ENCODE measurements at places on chromosomes 13 and 19. TPM values are rescaled to one million over a fixed set of nuclear protein-coding genes. Genes with fewer than 3 reads are reported as not detected.
A peak's percentile ranks its signal among the peaks of the same experiment; 100 is the strongest.

DNA sequence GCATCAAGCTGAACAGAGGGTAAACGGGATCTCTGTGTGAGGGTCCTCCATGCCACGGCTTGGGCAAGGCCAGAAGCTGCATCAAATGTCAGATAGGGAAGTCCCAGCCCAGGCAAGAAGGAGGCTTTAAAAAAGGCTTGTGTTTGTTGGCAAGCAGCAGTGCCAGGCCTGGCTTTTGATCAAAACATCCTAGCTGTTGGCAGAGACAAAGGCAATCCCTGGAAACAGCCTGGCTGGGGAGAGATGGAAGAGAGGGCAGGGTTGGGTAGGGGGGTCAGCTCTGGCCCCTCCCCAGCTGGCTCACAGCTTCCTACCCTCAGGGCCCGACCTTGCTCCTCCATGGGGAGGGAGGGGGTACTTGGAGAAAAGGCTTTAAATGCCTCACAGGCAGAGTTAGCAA is 61.8 kb upstream of the KCTD15 start:
- DNase-seq, result no peak

DNA sequence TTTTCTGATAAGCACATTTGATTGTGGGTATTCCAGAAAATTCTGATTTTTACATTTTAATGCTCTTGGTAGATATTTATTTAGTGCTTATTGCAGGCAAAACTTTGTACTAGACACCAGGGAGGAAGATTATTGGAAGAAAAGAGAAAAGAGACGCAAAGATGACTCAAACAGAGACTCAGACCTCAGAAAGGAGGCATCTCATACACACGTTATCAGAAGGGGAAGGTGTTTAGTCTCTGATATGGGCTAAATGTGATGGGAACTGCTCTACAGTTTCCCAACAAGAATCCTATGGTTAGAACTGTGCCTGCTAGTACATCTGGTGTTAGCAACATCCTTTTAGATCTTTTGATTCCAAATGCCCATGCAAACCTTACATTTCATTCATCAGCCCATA is 245.6 kb downstream of the KLF5 start:
- no peak for DNase-seq

GRCh38 chr13:85565652-85566051 is 233.6 kb downstream of the SLITRK6 start:
- peak; percentile 11 for DNase-seq

- no peak for DNase-seq
Measured at GRCh38 chr19:5951338-5951861, 26.5 kb downstream of the RANBP3 start.

GRCh38 chr13:32594157-32594738 is 8.0 kb downstream of the PDS5B start:
- peak; percentile 58 for DNase-seq

GRCh38 chr13:75318138-75318833 is 163.7 kb downstream of the TBC1D4 start:
- DNase-seq, result no peak

- peak; percentile 19 for DNase-seq
Measured at GRCh38 chr19:35592226-35592625, 6.3 kb downstream of the PMIS2 start.

GRCh38 chr13:66859934-66860877 is 369.9 kb downstream of the PCDH9 start:
- no peak for DNase-seq

DNA sequence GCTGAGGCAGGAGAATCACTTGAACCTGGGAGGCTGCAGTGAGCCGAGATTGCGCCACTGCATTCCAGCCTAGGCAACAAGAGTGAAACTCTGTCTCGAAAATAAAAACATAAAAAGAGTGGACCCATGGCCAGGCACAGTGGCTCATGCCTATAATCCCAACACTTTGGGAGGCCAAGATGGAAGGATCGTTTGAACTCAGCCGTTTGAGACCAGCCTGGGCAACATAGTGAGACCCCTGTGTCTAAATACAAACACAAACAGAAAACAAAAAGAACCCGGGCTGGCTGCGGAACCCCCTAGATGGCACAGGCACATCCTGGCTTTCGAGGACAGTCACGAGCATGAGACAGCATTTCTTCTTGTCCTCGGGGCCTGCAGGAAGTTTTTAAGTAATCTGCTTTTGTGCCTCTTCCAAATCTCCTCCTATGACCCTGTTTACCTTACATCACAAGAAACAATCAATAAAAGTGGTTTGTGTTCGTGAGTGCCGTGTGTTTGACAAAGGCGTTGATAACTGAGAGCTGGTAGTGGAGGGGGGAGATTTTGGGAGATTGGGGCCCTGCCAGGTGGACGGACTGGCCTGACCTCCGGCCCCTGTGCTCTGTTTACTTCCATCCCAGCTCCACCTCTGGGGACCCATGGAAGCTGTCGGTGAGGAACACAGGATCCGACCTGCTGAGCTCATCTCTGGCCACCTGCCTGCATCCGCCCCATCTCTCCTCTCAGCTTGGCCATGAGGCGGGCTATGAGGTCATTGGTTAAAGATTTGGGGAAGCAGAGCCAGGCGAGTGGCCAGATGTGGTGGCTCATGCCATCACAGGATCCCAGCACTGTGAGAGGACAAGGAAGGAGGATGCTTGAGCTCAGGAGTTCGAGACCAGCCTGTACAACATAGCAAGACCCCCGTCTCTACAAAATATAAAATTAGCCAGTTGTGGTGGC is 5.9 kb upstream of the GDF15 start:
- peak; percentile 96 for DNase-seq

- no peak for DNase-seq
Measured at GRCh38 chr13:106178816-106179215, 356.6 kb downstream of the EFNB2 start.

DNA sequence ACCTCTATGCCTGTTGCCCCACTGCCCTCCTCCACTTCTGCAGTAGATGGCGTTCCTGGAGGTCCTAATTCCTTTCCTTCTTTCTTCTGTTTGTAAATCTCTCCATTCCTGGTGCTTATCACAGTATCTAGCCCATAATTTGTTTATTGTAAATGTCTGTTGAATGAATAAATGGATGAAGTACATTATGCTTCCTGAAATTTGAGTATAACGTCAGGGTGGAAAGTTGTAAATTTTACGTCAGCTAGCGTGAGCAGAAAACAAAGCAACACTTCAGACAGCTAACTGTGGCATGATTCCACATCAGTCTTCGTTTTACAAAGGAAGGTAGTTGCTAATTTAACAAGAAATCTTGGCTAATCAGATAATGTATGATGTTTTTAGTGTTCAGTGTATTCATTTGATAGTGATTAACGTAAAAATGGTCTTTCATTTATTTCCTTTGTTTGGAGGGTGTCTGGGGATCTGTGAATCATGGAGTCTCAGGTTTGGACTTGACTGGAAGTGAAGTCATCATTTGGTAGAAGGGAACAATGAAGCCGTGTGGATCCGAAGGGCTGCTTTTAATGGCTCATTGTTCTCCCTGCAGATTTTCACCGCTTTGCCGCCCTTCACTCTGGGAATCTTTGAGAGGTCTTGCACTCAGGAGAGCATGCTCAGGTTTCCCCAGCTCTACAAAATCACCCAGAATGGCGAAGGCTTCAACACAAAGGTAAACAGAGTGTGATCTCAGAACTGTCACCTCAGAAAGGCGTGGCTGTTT is 215.1 kb downstream of the SHISA2 start:
- no peak for DNase-seq

DNA sequence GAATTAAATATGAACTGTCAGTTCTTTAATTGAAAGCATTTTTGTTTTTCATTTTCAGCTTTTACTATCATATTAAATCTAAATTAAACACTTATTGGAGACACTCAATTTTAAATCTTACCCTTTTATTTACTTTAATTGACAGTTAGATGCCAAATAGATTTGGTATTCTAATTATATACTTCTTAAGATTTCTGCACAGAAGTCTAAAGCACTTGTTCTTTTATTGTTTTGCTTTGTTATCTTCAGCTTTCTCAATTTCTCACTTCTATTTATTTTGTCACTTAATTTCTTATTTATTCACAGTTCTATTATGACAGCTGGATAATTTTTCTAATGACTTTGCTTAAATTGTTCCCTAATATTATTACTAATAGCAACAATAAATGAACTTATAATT is 1397.3 kb upstream of the MIR17HG start:
- DNase-seq, result no peak

DNA sequence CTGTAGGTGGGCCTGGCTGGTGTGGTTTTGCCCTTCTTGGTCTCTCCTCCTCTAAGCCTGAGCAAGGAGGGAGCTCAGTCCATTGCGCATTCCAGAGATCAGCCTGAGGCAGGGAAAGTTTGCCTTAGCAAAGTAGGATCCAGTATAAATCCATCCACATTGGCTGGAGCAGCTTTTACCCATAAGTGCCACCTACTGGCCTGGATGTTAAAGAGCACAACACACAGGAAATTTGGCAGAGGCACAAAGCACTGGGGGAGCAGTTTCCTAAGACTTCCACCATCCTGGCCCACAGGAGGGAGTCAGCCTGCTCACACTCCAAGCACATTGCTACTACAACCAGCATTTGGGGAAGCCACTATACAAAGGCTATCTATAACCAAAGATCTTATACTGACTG is 1124.2 kb downstream of the SLITRK1 start:
- DNase-seq, result peak; percentile 8

The HIPK4 gene
- 0.02 TPM for total RNA-seq

The PRR22 gene
- total RNA-seq, result 0.07 TPM

The SLITRK1 gene
- total RNA-seq, result not detected

The MEX3D gene
- total RNA-seq, result 16.5 TPM

The SIGLEC11 gene
- total RNA-seq, result not detected

The SIGLEC7 gene
- total RNA-seq, result not detected

The TDRD12 gene
- total RNA-seq, result 0.05 TPM
